A549 treated with CpdA at 1 μM for 4 hours (cell line): ENCODE measurements at places on chromosomes 3 and 15. TPM values are rescaled to one million over a fixed set of nuclear protein-coding genes. Genes with fewer than 3 reads are reported as not detected.

The SENP8 gene
- total RNA-seq: 0.90 to 1.9 TPM (median 1.5 TPM) in 5 replicates

The GHSR gene
- total RNA-seq: not detected in 5 replicates

The PLCD1 gene
- total RNA-seq: 2.3 to 4.4 TPM (median 3.3 TPM) in 5 replicates

The LRRC2 gene
- not detected in 5 replicates for total RNA-seq

The FOXL2NB gene
- total RNA-seq: 0.80 to 1.6 TPM (median 1.2 TPM) in 5 replicates

The ZPLD1 gene
- total RNA-seq: 0.02 TPM in 1 of 5 replicates, not detected in the others

The SLC6A20 gene
- total RNA-seq: 0.02 to 0.05 TPM in 2 of 5 replicates, not detected in the others

The MAP6D1 gene
- 4.1 to 6.5 TPM (median 5.3 TPM) in 5 replicates for total RNA-seq

The DNAH1 gene
- total RNA-seq: 0.52 to 1.1 TPM (median 1.1 TPM) in 5 replicates

The TRPC1 gene
- 5.4 to 10.1 TPM (median 8.0 TPM) in 5 replicates for total RNA-seq
